ENCODE measurements at places on chromosomes 1 and 21.

- no peak for DNase-seq
These were observed 1.2 kb downstream of the RSRP1 start for GRCh38 chr1:25245809-25246599.

DNA sequence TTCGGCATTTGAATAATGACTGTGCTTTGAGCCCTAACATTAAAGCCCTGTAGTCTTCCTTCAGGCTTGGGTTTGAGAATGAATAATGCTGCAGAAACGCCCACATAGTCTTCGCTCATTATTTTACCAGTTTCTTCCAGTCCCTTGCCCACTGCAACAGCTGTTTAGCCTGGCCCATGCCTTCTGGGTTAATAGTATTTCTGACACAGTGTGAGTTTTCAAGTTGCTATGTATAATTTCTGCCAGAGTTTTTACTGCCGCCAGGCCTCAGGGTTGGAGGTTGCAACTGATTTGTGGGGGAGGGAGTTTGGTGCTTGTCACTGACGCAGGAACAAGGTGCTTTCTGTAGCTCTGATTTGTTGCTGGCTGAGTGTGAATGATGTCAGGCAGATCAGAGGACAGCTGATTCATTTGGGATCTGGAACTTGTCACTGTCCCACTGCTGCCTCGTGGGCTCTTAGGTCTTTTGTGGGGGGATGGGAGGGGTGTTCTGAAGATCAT is 109.8 kb downstream of the MAST2 start:
- DNase-seq: no peak

GRCh38 chr21:42409366-42409765 is 5.7 kb downstream of the UBASH3A start:
- no peak for DNase-seq

- DNase-seq: no peak
These were observed 30.6 kb downstream of the EPS15 start for GRCh38 chr1:51488372-51489050.

DNA sequence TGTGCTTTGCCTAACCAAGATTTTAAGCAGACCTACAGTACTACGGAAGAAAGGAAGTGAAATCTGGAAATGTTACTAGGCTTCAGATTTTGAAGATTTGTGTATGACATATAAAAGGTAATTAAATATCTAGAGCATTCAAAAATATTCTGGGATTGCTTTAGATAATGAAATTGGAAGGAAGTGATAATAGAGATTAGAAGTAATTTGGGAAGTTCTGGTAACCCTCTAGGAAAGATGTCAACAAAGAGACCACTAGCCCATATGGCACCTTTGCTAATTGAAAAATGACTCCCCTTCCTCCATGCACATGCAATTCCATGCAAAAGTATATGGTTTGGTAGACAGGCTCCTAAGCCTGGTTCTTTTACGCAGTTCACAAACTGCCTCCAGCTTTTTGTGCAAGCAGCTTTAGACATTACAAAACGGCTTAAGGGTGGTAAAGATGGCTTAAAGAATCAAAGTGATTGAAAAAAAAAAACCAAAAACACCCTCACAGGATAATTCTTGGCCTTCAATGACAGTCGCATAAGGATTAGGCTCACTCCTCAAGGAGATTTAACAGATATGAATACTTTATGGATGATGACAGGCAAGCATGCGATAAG is 81.8 kb downstream of the LRRC7 start:
- no peak for DNase-seq

DNA sequence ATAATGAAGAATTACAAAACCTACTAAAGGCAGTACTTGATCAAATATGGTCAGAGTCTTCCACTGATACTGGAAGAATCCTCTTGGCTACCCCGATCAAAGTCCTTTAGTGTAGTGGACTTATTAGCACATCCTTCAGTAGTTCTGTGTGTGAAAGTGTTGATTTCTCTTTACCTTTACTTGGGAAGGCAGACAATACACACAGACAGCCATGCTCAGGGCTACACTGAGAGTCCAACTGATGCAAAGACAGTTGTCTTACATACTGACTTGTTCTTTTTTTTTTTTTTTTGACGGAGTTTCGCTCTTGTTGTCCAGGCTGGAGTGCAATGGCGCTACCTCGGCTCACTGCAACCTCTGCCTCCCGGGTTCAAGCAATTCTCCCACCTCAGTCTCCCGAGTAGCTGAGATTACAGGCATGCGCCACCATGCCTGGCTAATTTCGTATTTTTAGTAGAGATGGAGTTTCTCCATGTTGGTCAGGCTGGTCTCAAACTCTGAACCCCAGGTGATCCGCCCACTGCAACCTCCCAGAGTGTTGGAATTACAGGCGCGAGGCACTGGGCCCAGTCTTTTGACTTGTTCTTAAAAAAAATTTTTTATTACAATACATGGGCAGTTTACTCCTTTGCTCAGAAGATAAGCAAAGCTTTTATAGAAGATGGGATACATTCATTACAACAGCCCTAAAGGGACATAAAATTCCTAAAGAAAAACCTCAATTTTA is 3.5 kb upstream of the PTTG1IP start:
- DNase-seq: no peak

DNA sequence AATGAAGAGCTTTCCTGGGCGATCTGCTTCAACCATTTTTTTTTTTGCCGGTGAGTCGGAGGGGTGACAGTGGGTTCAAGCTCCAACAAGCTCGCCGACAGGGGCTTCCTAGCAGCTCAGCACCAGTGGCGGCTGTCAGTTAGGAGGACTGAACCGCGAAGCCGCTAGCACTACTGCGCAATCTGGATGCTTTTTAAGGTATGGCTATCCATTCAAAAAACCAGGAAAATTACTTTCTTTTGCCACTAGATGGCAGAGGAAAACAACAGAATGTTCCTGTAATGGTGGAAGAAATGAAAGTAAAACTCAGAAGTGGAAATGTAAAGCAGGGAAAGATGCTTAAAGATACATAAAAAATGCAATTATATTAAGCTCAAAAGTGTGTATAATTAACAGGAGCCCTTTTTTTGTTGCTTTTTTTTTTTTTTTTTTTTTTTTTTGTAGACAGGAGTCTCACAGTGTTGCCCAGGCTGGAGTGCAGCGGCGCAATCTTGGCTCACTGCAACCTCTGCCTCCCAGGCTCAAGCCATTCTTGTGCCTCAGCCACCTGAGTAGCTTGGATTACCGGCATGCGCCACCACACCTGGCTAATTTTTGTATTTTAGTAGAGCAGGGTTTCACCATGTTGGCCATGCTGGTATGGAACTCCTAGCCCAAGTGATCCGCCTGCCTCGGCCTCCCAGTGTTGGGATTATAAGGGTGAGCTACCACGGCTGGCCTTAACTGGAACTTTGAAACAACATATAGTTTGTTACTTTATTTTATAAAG is 8.5 kb downstream of the KYAT3 start:
- DNase-seq: no peak

- no peak for DNase-seq
These were observed 25.0 kb downstream of the LRRC8C start for GRCh38 chr1:89657886-89658285.

Data from activated CD4-positive, alpha-beta T cell treated with anti-CD3 and anti-CD28 coated beads for 1 hour (primary cell).